Adrenal gland (tissue), 19 donors: ENCODE measurements at places on chromosomes 5 and 9. TPM values are rescaled to one million over a fixed set of nuclear protein-coding genes. Genes with fewer than 3 reads are reported as not detected.

GRCh38 chr9:22008384-22008716 is 755 bp downstream of the CDKN2B start:
- no peak for DNase-seq

DNA sequence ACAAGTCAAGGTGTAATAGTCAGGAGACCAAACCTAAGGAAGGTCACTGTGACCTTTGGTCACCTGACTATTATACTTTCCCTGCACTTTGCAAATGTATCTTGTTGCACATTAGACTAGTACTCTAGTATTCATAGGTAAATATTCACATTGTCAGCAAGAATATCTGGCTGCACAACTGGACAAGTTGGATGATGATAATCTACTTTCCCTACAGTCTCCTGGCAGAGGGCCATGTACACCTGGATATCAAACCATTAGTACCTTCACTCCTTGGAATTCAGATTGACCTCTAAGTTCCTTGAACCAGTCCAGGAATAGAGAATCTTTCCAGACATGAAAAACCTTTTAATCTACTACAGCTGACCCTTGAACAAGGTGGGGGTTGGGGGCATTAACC is 344.8 kb downstream of the DEPDC1B start:
- no peak for DNase-seq

GRCh38 chr5:14269395-14269794 is 126.3 kb downstream of the TRIO start:
- DNase-seq = no peak

GRCh38 chr5:60514152-60514551 is 185.8 kb downstream of the DEPDC1B start:
- DNase-seq = no peak

DNA sequence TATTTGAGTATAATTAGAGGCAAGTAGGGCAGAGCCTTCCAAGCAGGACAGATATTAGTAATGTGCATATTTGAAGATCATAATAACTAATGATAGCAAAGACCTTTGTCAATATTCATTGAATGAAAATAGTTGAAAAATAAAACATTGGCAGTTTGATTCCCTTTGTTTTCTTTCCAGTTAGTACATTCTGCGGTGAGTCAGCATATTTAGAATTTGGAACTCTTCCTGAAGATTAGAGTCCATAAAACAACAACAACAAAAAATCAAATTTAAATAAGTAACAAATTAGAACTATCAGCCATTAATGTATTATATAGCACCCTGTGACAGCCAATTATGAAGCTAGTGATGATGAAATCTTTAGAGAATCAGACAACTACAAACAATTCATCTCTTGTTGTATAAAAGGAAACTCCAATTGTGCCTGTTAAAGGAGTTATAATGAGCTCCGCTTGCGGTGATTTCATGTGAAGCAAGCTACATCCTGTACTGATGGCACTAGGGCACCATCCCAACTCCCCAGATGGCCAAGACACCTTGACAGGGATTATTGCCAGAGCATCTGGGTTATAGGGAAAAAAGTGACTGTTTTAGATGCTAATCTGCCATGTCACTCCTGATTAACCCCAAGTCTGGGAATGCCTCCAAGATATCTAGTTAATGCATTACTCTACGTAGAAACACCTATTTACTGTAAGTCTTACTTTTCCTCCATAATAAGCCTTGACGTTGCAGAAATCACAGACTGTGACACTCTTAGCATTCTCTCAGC is 6.8 kb downstream of the IFNA8 start:
- DNase-seq = no peak

DNA sequence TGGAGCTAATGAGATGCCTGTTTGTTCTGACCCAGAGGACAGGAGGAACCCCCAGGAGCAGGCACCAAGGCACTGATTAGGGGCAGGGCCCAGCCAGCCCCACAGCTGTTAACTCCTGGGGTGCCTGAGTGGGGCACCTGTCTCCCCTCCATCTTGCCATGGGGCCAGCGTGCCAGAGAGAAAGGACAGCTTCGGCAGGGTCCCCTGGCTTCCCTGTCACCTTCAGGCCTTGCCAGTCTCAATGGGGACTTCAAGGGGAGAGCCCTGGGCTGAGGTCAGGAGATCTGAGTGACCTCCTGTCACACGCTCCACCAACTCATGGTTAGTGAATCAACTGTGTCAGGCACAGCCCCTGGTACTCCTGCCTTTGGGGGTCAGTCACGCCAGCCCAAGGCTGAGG is 152.7 kb upstream of the MVB12B start:
- no peak for DNase-seq

- no peak for DNase-seq
These were observed 206.1 kb downstream of the TUSC1 start for GRCh38 chr9:25472085-25472607.

DNA sequence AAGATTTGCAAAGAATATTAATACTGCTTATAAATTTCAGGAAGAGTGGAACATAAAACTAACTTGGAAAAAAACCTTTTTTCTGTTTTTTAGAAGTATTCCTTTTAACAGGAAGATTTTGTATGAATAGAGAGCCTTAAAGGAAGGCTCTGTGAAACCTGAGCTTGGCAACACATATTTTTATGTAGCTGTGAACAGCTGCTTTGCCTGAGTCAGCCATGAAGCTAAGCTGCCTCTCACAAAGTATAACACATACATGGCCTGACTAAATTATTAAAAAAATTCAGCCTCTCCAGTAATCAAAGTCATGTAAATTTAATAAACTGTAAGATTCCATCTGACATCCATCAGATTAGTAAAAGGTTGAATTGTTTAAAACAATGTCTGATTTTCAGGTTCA is 547.5 kb downstream of the ELAVL2 start:
- DNase-seq = no peak

DNA sequence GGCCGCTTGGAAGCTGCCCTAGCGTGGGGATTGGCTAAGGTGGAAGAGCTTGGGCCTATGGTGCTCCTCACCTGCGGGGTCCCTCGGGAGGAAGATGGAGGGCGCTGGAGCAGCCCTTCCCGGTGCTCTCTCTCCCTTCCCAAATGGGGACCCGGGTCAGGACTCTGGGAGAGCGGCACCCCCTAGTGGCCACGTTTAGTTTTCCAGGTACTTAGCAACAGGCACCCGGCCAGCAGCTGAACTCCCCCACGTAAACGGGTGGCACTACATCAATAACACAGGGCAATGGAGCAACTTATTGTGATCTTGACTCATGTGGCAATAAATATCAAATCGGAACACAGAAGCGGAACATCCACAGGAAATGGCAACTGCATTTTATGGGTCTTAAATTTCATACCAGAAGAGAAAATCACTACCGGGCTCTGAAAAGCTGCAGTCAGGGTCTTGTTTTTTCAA is 316.6 kb downstream of the AGTPBP1 start:
- DNase-seq = peak; percentile 67

DNA sequence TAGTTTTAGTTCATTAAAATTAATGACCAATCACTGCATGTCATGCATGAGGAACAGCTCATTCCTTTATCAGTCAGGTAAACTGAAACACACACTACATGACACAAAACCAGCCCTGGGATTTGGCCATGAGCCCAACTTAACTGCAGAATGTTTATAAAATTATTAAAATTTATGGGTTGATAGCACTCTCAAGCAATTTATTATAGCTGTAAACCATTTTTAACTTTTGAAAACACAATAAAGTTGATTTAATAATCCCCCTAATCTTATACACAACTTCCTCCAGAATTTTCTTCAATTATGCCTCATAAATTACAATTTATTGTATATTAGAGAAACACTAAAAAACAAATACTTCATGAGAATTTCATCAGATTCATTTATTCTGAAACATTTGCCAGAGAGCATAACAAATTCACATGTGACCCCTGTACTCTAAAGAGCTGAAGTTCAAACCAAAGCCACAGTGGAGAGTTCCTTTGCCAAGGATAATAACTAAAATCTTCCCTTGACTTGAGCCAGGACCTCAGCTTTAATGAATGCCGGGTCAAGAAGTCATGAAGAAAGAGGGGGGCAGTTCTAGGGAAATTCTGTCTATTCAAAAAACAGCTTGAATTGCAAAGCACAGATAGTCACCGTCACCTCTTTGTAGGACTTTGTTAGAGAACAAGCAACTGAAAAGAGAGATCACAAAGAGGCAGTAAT is 763.7 kb upstream of the GRAMD2B start:
- DNase-seq = no peak

- DNase-seq = no peak
These were observed 128.0 kb downstream of the NPR3 start for GRCh38 chr5:32839106-32839505.

DNA sequence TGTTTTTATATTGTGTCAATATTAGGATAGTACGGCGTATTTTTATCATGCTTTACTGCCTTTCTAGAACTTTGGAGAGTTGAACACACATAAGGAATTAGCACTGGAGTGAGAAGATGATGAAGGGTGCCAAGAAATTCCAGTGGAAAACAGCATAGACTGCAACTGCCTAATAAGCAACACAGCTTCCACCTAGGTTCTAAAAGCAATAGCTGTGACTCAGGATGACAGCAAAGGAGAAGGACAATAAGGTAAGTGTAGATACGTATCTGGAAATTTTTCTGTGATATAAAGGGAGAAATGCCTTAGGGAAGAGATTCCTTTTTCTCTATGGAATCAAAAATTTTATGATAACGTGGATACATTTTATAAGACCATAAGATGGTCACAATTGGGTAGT is 7.4 kb downstream of the PTPRD start:
- no peak for DNase-seq

The ZNF354B gene
- 20.9 TPM for polyA plus RNA-seq

The SV2C gene
- polyA plus RNA-seq = under 0.01 TPM

The ZBTB34 gene
- 2.1 TPM for polyA plus RNA-seq

The FOXD4L4 gene
- 0.16 TPM for polyA plus RNA-seq
